CD8-positive, alpha-beta T cell (primary cell): ENCODE measurements at places on chromosomes 4 and X.

GRCh38 chr4:142559986-142560385 is 286.1 kb downstream of the INPP4B start:
- DNase-seq = no peak

DNA sequence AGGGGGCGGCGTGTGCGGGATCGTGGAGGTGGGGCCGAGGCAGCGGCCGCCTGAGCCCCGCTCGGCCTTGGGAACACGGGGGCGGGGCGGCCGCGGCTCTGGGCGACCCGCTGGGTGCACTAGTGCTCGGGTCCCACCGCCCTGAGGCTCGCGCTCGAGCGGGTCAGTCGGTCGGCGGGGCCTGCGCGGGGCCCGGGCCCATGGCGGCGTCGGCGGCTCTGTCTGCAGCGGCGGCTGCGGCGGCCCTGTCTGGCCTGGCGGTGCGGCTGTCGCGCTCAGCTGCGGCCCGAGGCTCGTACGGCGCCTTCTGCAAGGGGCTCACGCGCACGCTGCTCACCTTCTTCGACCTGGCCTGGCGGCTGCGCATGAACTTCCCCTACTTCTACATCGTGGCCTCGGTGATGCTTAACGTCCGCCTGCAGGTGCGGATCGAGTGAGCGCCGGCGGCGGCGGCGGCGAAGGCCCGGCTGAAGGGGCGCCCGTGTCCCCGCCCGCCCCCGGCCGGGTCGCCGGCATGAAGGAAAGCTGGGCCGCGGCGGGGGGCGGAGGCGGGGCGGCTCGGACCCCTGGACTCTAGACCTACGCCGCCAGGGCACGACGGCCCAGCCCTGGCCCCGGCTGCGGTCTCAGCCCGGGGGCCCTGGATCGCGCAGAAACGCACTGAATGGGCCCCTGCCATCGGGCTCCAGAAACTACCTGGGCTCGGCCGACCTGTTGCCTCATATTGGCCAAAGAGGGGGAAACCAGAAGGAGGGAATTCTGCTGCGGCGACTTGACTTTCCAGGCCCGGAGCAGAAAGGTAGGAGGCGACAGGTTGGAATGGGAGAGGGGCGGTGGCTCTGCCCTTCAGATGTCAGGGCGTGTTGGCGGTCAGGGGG is at the start of gene SMIM10L2A:
Gene SMIM10L2A (plus strand): TSS at position 13 of the 878 bp plus-strand sequence. CDS start 188 bp downstream, at position 201.
- no peak for DNase-seq

DNA sequence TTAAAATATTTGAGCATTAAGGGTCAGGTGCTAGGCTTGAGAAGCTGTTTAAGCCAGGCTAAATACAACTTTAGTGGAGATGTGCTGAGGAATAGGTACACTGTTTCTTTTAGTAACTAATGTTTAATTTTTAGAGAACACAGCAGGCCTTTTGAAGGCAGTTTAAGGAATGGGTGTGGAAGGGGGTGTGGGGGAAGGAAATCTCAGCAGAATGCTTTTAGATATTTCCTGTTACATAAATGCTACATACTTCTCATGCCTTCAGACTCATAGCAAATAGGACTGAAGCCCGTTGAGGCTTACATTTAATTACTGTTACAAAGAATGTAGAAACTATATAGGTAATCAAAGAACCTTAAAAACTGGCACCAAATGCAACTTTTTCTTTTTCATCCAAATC is 66.3 kb downstream of the WWC2 start:
- DNase-seq = no peak

GRCh38 chr4:110798687-110799086 is 175.8 kb upstream of the PITX2 start:
- DNase-seq = no peak

GRCh38 chrX:1592470-1593142 is 1.2 kb downstream of the AKAP17A start:
- peak; percentile 40 for DNase-seq

GRCh38 chr4:122083989-122084388 is 68.1 kb upstream of the BLTP1 start:
- DNase-seq = no peak

GRCh38 chr4:36235306-36235705 is 9.0 kb downstream of the ARAP2 start:
- peak; percentile 33 for DNase-seq

GRCh38 chrX:107880054-107880610 is 54.5 kb downstream of the MID2 start:
- DNase-seq = no peak

GRCh38 chr4:175714686-175715085 is 97.4 kb downstream of the GPM6A start:
- no peak for DNase-seq

DNA sequence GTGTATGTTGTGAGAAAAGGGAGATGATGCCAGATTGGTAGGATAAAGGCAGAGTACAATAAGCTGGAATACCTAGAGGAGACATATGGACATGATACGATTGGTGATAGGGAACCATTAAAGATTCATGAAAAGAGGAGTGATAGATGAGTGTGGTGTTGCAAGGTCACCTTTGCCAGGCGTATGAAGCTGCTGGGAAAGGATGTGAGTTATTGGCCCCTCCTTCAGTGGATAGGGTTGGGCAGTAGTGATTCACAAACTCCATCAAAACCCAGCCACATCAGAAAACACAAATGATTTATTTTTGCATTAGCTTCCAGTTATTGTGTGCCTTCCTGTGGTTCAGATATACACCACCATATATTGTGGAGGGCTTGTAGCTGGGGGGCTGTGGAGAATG is 34.3 kb downstream of the TMEM164 start:
- DNase-seq = no peak

GRCh38 chrX:48540028-48540375 is 488 bp downstream of the TBC1D25 start:
- no peak for DNase-seq

DNA sequence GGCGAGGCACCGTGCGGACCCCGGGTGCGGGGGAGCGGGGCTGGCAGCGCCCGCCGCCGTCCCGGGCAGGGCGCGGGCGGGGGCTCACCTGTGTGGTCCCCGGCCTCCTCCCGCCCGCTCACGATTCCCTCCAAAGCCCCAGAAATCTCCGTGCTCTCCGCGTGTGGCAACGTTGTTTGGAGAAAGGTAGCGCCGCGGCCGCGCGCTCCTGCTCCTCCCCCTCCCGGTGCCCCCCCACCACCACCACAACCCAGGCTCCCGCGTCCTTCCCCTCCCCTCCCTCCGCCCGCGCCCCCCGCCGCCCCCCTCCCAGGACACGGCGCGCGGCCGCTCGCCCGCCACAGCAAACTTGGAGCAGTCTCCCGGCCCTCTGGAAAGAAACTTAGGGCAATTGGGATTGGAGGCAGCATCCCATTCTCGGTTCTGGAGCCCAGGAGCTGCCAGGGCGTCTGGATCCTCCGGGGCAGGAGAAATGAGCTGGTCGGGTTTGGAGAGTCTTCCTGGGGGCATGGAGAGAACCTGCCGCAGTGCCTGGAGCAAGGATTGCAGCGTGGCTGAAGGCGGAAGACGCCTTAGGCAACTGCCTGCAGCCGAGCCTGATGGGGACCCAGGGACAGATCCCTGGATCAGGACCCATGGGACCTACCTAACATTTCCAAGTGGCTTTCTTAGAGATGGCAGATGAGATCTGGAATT is 855 bp downstream of the KLF3 start:
- no peak for DNase-seq

- DNase-seq = no peak
These were observed 126.1 kb downstream of the INPP4B start for GRCh38 chr4:142719854-142720541.

- DNase-seq = no peak
These were observed 49.5 kb downstream of the CCNI start for GRCh38 chr4:77026322-77026704.

DNA sequence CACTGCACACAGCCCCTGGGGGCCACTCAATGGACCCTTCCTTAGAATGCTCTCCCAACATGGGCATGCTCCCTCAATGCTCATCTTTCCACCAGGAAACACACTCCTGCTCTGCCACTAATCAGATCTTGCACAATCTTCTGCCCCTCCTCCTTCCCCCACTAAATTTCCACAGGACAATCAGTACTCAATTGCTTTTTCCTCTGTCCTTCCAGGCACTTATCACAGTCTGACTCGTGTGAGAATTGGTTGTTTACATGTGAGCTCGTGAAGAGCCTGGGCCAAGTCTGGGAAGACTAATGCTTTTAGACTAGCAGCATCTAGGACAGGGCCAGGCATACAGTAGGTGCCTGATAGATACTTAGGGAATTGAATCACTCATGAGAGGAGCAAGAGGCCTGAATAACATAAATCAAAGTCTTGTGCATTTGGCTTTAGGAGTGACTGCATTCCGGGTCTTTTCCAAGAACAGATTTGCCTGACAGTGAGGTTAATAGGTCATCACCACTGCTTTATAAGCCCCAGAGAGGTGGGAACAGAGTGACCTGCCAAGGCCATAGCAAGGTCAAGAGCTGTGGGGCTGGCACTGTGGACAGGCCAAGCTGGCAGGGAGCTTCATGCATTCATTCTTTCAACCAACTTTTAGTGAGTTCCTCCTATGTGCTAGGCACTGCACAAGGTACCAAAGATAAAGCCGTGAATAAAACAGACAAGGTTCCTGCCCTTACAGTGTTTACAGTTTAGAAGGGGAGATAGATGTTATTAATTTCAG is 55.0 kb downstream of the PRPS1 start:
- no peak for DNase-seq

- no peak for DNase-seq
These were observed 30.9 kb downstream of the PROM1 start for GRCh38 chr4:16052939-16053338.

- DNase-seq = no peak
These were observed 689 bp downstream of the METAP1 start for GRCh38 chr4:98996056-98996764.

DNA sequence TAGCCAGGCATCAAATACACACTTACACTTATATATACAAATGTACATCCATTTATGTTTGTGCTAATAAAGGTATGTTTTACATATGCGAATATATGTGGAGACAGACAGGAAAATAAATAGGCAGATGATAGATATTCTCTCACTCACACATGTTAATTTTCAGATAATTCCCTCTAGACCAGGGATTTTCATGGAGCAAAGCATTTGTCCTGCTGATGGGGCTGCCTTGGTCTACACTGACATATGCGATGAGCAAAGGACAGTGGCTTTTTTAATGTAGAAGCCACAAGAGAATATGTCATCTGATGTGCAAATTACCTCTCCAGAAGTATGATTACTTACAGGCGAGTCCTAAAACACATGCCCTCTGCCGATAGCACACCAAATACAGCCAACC is 224.5 kb downstream of the VEGFC start:
- no peak for DNase-seq

- no peak for DNase-seq
These were observed 10.1 kb downstream of the FGFRL1 start for GRCh38 chr4:1021386-1022050.

GRCh38 chr4:41451961-41452360 is 86.0 kb upstream of the LIMCH1 start:
- no peak for DNase-seq

- DNase-seq = no peak
These were observed 779.0 kb upstream of the INTU start for GRCh38 chr4:126853715-126854114.

DNA sequence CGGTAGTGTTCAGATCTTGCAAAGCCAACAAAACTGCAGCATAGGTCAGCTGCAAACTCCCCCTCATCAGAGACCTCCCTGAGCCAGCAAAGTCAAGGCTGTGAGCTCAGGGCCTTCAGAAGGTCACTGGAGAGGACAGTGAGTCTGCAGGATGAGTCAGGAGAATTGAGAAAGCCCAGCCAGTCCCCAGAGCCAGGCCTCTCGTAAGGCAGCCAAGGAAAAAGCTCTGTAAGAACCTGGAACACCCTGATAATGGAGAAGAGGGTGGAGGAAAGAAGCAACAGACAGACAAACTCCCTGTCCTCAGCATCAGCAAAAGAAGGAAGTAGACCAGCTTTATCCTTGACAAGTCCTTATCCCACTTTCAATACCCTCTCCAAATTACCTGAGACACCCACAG is 33.0 kb downstream of the GRIA3 start:
- no peak for DNase-seq

DNA sequence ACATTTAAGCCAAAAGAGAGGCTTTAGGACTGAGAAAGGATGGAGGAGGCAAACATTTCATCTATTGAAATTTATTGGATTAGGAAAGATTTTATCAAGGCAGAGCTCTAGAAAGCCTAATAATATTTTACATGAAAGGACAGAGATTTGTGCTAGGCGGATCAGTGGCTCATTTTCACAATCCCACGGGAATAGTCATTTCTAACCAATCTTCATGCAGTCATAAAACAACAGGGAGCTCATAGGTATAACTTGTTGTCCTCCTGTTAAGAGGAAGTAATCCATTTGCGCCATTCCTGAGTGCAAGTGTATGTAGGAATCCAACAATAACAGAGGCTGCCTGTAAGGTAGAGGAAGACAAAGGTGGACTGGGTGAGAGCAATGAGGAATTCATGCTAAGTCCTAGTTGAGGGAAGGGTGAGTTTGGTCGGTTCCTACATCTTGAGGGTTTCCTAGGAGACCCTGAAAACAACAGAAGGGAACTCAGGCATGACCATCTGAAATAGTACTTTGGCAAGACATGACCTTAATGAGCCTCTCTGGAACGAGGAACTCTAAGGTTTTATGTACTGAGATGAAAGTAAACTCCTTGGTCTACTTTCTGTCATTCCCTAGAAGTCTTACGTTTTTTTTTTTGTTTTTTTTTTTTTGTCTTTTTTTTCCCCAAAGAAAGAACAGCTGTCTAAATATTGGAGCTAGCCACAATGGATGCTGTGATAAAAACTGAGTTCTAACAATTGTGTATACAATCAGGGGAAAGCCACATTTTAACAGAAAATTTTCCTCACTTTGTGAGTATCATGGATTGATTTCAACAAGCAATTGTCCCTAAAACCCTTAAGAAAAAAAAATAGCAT is 89.7 kb downstream of the GEMIN8 start:
- DNase-seq = no peak

- no peak for DNase-seq
These were observed 248.5 kb downstream of the TENM3 start for GRCh38 chr4:182491719-182492118.

DNA sequence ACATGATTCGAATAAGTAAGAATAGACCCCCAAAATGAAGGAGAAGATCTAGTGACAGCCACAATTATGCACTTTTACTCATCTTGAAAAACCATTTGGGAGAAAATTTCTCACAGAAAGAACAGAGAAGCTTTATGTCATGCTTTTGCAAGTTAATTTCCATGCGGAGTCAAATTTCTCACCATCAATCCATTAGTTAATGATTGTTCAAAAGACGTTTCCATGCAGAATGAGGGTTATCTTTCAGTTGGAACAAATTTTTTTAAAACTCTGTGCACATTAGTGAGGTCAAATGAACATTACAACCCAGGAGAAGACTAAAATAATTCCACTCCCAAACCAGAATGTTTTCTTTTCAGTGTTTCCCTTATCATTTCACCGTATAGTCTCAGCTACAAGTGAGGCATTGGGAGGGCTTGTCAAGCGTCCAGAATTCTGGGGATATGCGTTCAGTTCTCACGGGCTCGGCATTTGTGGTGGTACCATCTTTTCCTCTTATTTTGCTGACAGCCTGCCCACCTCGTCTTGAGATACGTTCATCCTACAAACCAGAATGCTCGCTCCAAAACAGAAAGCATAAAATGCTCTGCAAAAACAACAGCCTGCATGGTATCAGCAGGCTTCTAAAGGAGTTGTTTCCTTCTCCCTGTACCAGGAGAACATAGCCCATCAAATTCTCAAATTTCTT is 130.8 kb upstream of the TBL1X start:
- no peak for DNase-seq

- DNase-seq = no peak
These were observed 9.2 kb upstream of the MAML3 start for GRCh38 chr4:140163029-140163810.

- no peak for DNase-seq
These were observed 1317.4 kb upstream of the TENM3 start for GRCh38 chr4:180925805-180926204.
